Right ventricle myocardium inferior (tissue), 1 donor: ENCODE measurements at places on chromosomes 2 and 18. TPM values are rescaled to one million over a fixed set of nuclear protein-coding genes. Genes with fewer than 3 reads are reported as not detected.
A peak's percentile ranks its signal among the peaks of the same experiment; 100 is the strongest.

The NDUFB3 gene
- 555 TPM for total RNA-seq

The TRAF3IP1 gene
- total RNA-seq: 11.2 TPM

The CD226 gene
- total RNA-seq: 0.95 TPM

The KATNAL2 gene
- total RNA-seq: 2.7 TPM

The CENPA gene
- total RNA-seq: 0.65 TPM

The UGT1A6 gene
- total RNA-seq: not detected

The IL1R2 gene
- total RNA-seq: 1.3 TPM

The NOSTRIN gene
- 16.9 TPM for total RNA-seq

The IGFBP5 gene
- 156 TPM for total RNA-seq

The CPO gene
- total RNA-seq: 0.73 TPM

The BOK gene
- total RNA-seq: 4.5 TPM

DNA sequence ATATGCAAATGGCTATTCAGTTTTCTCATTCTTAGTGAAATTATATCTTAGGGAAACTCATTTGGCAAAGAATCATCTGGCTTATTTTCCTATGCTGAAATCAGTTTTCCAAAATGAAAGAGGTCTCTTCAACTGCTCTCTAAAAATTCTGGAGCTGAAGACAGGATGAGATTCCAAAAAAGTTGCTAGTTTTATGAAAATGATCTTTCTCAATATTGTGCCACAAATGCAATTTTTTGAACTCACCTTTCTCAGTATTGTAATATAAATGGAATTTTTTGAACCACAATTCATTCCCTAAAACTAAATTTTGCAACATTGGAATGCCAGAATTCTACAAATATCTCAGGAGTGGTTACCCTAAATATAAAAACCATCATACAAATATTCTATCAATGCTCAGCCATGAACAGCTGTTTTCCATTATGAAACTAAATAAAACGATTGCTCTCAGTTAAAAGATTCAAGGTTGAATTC lies 147.7 kb upstream of the PKDCC start:
- no peak for DNase-seq

- no peak for DNase-seq
Observed at GRCh38 chr2:228735697-228736096, 535.4 kb downstream of the PID1 start.

- DNase-seq: no peak
Observed at GRCh38 chr2:115208493-115209164, 766.2 kb downstream of the DPP10 start.

GRCh38 chr2:163752267-163752666 lies 16.5 kb upstream of the FIGN start:
- DNase-seq: no peak

GRCh38 chr2:128455721-128456050 lies 137.0 kb upstream of the HS6ST1 start:
- no peak for DNase-seq

GRCh38 chr2:57562495-57562894 lies 484.1 kb upstream of the VRK2 start:
- no peak for DNase-seq

- peak; percentile 46 for DNase-seq
Observed at GRCh38 chr2:29561181-29561580, 360.2 kb downstream of the ALK start.

GRCh38 chr2:57210855-57211254 lies 835.8 kb upstream of the VRK2 start:
- no peak for DNase-seq

DNA sequence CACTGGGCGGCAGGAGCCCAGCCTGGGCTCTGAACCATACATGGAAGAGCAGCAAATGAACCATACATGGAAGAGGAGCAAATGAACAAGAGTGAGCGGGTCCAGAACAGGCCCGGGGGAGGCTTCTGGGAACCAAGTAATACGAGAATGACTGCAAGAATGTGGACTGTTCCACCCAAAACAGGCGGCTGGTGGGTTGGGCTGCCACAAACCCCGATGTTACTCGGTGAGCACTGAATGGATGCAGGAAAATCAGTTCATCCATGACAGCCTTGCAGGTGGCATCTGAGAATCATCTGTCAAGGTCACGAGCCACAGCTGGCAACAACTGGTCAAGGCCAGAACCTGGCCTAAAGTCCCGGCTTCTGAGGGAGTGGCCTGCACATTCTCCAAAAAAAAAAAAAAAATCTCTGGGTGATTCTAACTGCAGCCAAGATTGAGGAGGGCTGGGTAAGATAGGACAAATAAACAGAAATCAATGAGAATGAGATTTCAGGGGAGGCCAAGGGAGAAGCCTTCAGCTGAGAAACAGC lies 106.1 kb downstream of the ZNF516 start:
- no peak for DNase-seq

DNA sequence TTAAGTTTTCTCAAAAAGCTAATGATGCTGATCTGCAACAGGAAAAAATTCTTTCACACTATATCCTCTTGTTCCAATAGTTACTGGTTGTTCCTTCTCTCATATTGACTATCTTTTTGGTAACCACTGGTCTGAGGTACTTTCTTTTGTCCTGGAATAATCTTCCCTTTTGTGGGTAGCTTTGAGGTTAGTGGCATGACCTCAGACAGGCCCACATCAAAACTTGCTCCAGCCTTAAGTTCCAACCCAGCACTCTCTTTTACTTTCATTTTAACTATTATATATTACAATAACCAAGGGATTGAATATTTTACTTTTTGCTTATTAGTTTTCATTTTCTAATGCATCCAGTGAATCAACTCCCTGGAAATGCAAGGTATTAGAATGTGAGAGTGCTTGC lies 9.5 kb downstream of the REG1A start:
- no peak for DNase-seq

DNA sequence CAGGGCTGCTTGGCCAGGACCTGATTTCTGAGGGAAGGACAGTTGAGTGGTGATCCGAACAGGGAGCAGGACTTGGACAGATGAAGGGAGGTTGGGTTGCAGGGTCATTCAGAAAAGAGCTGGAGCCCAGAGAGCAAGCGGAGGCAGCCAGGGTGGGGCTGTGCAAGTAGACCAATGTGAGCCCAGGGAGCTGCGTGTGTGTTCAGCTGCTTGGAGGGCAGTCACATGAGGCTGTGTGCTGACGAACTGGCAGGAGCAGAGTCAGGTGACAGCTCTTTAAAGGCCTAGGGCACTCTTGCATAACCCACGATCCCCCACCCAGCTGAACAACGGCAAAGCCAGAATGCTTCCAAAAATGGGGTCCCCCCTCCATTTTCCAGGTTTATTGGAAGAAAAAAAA lies 4.6 kb upstream of the MLPH start:
- DNase-seq: peak; percentile 86
